H1 (cell line): ENCODE measurements at places on chromosomes 16 and 17.

DNA sequence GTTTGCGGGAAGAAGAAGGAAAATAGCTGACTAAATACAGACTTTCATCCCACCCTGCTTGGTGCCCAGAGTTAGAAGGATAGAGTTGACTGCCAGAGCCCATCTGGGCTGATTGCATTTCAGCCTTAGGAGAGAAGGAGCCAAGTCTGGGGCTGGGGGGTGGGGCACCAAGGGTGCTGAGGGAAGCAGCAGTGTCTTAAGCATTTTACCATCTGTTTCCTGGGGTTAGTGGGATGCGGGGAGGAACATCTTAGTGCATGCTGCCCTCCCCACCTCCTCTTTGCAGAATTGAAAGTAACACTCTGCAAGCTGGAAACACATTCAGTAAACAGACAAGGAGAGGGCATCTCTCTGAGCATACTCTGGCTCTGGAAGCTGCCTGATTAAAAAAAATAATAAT lies 1.5 kb upstream of the ARL5C start:
- H3K27ac ChIP-seq, result no peak overlapping the region
- H3K36me3 ChIP-seq, result no peaks in the 10 kb centered on the region
- H3K4me1 ChIP-seq, result peaks cover 4% of the 10 kb centered on the region
- no peak for DNase-seq
- H3K4me3 ChIP-seq, result no peak overlapping the region

DNA sequence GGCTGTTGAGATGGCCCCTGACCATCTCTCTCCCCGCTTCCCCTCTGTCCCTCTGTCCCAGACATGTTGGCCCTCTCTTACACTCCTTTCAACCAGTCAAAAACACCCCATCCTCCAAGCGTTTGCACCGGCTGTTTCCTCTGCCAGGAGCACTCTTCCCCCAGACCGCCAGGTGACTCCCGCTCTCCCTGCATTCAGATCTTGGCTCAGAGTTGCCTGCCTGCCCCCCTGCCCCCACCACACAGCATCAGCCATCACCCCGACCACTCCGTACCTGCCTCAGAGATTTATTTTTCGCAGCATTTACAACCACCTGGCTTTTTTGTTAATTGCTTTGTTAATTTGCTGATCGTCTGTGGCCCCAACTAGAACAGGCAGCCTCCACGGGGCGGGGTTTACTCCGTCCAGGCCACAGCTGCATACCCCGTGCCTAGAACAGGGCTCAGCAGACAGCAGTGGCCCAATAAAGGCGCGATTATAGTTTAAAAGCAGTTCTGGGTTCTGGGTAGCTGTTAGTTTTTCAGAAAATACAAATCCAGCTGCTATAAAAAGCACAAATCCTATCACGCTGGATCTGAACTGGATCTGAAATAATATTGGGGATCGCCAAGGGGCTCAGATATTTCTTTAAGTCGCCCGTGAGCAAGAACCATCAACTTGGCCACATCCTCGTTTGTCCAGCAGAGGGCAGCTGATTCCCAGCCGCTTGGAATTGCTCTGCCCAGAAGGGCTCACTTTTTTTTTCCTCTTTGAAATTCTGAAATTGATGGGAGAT lies 173.6 kb downstream of the IRF8 start:
- peak; percentile 80 for DNase-seq
- H3K4me1 ChIP-seq, result peaks cover 6% of the 10 kb centered on the region
- H3K4me3 ChIP-seq, result no peak overlapping the region
- peaks cover 2% of the 10 kb centered on the region; the same call in 1 of the 2 replicates for H3K27me3 ChIP-seq
- no peaks in the 10 kb centered on the region for H3K36me3 ChIP-seq

DNA sequence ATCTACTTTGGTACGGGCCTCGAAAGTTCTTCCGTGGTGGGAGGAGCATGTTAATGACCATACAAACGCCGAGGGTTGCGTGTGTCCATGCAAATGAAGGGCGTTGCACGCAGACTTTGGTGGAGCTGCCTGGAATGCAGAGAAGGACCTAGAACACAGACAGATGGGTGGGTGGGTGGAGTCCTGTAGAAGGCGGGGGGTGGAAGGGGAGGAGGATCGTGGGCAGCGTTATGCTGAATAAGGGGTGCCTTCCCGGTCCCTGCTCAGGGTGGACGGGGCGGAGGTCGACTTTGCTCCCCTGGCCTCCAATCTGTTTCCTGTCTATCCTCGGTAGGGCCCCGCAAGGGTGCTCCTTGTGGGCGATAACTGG lies 795 bp upstream of the PAQR4 start:
- H3K4me3 ChIP-seq, result peak overlapping the region; percentile 81; the same call in 1 of the 2 replicates
- peaks cover 30% of the 10 kb centered on the region for H3K27me3 ChIP-seq
- DNase-seq, result no peak
- H3K4me1 ChIP-seq, result no peaks in the 10 kb centered on the region
- no peak overlapping the region for H3K27ac ChIP-seq

- H3K27ac ChIP-seq, result no peak overlapping the region
- H3K36me3 ChIP-seq, result peaks cover 23% of the 10 kb centered on the region
These were observed 32.8 kb downstream of the MARVELD3 start for GRCh38 chr16:71658771-71659170.

GRCh38 chr16:88770461-88771293 lies 14.3 kb downstream of the PIEZO1 start:
- H3K4me1 ChIP-seq, result peaks cover 6% of the 10 kb centered on the region
- peak; percentile 69 for DNase-seq
- no peaks in the 10 kb centered on the region for H3K27me3 ChIP-seq
- no peak overlapping the region for H3K4me3 ChIP-seq
- H3K27ac ChIP-seq, result no peak overlapping the region
- H3K36me3 ChIP-seq, result no peaks in the 10 kb centered on the region

GRCh38 chr17:48484850-48485249 lies 46.0 kb downstream of the HOXB1 start:
- H3K4me3 ChIP-seq, result no peak overlapping the region
- no peaks in the 10 kb centered on the region for H3K4me1 ChIP-seq
- no peaks in the 10 kb centered on the region for H3K36me3 ChIP-seq
- H3K27me3 ChIP-seq, result no peaks in the 10 kb centered on the region
- DNase-seq, result no peak
- H3K27ac ChIP-seq, result no peak overlapping the region
